ENCODE measurements at places on chromosomes 2 and 18.

DNA sequence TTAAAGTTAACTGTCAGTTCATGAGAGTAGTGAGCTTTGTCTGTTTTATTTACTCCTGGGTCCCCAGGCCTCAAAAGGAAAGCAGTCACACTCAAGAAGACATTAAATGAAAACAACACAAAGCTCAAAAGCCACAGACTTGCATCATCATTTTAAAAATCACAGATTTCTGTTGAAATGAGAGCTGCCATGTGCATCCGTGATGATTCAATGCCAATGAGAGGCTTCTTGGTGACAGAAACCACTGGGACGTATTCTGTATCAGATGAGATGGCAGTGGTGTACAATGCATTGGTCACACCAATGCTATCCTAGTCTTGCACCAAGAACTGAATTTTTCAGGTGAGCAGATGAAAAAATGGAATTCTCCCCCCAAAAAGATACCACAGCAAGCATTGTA lies 204.8 kb downstream of the ANAPC1 start:
- DNase-seq = no peak

DNA sequence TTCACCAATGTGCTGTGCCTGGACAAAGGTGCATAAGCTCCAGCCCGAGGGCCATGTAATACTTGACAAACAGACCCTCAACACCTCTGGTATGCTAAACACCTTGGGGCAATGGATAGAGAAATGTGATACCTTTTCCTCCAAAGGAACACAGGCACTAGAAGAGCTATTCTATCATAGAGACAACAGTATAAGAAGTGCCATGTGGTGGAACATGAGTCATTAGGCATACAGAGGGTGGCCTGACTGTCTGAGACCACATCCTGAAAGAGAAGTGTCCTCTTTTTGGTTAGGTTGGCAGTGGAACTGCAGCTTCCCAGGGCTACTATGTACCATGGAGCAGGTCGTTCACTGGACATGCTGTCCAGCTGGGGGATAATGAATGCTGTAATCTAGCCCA lies 153.9 kb downstream of the INSIG2 start:
- DNase-seq = no peak

DNA sequence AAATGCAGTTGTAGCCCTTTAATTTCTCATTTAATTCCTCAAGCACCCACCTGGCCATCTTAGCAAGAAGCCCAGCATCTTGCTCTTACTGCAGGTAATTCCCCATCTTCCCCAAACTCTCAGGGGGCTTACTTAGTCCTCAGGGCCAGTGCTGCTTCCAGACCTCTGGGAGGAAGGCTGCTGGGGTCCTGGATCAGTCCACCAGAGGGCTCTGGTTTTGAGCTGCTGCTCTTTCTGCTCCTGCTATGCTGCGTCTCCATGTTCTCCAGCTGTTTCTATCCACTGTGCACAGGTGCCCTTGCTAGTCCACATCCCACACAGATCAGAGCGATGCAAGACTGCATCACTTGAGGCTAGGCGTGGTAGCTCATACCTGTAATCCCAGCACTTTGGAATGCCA lies 34.5 kb upstream of the TMEM87B start:
- DNase-seq = peak; percentile 17

GRCh38 chr2:15348636-15349035 lies 212.5 kb downstream of the NBAS start:
- DNase-seq = no peak

DNA sequence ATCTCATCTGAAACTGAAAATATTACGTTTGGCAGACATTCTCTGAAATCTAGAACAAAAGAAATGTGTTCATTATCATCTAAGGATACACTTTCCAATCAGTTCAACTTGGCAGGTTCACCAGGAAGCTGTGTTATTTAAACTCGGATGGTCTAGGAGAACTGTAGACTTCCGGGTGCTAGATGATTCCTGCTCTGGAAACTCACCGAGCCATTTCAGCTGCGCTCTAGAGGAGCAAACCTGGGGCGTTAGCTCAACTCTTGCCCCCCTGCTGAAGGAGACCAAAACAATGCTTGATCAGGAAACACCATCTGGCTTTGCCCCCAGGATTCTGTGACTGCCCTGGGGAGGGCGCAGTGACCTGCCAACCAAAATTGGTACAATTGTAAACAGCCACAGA lies 22.9 kb downstream of the MLPH start:
- no peak for DNase-seq

DNA sequence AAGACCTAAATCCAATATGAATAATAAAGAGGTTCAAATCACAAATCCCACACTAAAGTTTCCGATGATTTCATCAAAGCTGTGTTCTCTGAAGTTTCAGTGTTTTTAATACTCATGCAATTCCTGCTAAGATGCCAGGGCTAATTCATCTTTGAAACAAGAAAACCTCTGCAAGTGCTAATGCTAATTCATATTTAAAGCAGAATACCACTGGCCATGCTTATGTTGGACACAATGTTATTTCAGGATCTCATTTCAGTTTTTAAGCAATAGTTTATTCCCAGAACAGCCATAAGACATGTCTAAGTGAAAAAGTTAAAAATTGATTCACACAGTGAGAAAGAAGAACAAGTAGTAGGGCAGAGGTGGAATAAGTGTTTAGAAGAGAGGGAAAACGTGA lies 62.8 kb downstream of the GRB14 start:
- no peak for DNase-seq

DNA sequence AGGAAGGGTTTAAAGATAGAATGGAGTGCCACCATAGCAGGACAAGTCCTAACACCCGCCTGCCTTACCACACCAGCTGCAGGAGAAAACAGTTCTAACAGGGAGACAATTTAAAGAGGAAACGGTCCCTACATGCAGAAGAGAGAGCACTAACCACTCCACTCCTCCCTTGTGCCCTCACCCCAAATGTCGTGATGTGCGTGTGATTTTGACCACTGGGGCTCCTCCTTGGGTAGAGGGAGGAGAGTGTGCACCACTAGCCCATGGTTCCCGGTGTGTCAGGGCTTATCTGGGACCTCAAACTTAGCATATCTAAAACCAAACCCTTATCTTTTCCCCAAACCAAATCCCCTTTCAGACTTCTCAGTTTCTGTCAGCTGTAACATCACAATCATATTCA lies 105.5 kb upstream of the CCDC68 start:
- DNase-seq = no peak

DNA sequence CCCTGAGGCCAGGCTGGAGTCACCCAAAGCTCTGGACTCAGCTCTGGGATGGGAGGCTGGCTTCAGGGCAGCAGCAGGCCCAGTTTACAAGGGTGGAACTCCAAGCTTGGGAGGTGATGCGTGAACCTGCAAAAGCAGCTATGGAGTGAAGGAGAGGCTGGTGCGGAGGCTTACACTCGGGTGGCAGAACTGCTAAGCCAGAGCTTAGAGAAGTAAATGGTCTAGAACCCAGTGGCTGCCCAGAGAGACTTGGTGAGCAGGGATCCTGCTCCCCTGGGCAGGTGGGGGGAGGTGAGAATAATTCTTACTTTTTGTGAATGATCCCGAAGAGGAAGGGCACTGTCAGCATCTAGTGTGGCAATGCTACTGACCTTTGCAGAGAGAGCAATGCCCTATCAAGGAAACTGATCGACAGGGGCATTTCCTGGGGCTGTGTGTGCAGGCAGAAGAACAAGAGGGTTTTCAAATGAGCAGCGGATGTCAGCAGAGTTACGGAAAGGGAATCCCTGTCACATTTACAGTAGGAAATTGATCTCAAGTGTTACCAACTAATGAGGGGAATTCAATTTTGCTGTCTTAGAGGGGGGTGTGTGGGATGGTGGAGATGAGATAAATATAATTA lies 80.4 kb downstream of the TGFA start:
- no peak for DNase-seq

DNA sequence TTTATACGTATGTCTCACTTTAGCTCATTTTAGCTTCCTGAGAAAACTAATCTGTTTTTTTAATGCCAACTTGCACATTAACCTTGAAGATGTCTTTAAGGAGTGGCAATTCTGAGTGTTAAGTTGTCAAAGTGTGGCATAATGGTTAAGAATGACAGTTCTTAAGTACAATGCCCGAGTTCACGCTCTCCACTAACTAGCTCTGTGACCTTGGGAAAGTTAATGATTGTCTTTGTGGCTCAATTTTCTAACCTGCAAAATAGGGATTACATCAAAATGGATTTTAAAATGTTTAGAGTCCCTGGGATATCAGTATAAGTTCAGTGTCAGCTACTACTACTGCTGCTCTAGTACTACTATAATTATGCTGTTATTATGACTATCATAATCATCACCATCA lies 409.7 kb downstream of the SOCS6 start:
- DNase-seq = no peak

GRCh38 chr2:238467792-238468191 lies 41.1 kb downstream of the ASB1 start:
- no peak for DNase-seq

- no peak for DNase-seq
Measured at GRCh38 chr18:48122376-48122775, 191.9 kb upstream of the SMAD2 start.

DNA sequence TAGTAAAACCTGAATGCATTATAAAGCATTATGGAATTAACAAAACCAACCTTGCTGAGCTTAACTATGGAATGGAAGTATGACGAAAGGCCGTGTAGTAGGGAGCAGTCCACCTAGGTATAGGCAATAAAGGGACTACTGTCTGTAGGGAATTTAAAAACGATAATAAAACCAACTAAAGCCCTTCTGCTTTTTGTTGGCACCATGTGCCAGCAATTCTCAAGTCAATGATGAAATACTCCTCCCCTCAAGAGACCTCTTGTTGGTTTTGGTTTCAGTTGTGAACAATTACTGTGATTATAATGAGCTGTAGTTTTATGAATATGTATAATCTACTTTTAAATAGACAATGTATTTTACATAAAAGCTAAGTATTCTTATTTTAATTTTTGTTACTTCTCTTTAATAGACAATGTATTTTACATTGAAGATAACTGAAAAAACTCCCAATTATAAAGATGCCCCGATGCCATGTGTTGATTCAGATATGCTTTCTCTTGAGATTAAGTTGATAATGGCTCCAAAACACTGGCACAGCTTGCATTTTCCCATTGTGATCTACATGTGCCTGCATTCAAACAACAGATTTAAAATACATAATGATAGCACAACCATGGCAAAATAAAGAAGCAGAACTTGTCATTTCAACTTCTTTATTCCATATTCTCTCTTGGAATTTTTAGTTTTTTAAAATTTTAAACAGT lies 55.5 kb upstream of the ZDBF2 start:
- no peak for DNase-seq

GRCh38 chr2:18436503-18437005 lies 123.9 kb downstream of the RDH14 start:
- DNase-seq = no peak

GRCh38 chr2:204170411-204170810 lies 233.8 kb downstream of the ICOS start:
- DNase-seq = no peak

Data from HuH-7 (cell line).